Hippocampal formation (tissue), 2 donors: ENCODE measurements at places on chromosomes 6 and 20.

DNA sequence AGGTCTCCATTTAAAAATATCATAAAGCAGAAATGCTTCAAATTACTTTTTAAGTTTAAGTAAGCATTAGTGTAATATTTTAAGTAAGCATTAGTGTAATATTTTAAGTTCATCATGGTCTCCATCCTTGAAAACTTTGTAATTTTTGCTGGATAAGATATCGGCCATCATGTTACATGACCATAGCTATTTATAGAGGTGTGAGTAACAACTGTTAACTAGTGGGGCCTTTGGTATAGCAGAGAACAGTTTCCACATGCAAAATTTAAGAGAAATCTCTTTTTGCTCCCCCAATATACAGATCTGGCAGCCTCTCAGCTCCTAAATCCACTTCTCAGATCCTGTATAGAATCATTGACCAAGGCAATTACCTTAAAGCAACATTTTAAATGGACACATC is 468 bp downstream of the TRDN start:
- no peak for DNase-seq

GRCh38 chr6:5416250-5416649 is 154.9 kb downstream of the FARS2 start:
- no peak for DNase-seq

- DNase-seq: peak; percentile 59
Measured at GRCh38 chr6:26234421-26235301, 130.3 kb upstream of the BTN3A2 start.

- DNase-seq: no peak
Measured at GRCh38 chr6:116881236-116881635, 4.2 kb downstream of the RFX6 start.

DNA sequence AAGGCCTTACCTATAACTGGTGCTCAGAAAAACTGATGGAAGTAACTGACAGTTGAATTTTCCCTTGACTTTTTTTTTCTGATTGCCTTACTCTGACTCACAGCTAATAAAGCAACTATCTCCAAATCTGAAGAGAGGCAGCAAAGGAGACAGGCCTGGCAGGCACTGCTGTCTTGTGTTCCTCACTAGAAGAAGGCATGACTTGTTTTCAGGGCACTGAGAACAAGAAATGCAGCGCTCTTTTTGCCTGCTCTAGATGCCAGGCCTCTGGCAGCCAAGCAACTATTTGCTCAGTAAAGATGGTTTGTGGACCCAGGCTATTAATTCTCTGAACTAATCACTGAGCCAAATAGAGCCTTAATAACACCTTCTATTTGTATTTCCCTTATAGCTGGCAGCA is 155.1 kb downstream of the PRDM13 start:
- no peak for DNase-seq

GRCh38 chr6:4510906-4511640 is 265.1 kb upstream of the CDYL start:
- DNase-seq: no peak

DNA sequence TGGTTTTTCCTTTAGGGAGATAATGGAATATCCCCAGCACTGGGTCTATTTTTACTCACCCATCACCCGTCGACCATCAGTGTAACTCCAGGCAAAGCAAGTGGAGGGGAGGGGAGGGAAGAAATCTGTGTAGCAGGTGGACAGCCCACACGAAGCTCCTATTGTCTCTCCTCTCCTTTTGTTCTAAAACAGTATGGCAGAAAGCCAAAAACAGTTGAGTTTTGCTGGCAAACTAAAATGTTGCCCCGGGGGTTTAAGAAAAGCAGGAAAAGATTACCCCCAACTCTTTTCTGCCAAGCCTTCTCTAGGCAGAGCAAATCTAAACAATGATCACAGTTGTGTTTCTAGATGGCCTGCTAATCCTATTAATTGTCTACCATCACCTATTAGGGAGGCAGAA is 89.7 kb downstream of the PREP start:
- DNase-seq: no peak

GRCh38 chr6:157961153-157961831 is 20.4 kb upstream of the SYNJ2 start:
- DNase-seq: no peak

DNA sequence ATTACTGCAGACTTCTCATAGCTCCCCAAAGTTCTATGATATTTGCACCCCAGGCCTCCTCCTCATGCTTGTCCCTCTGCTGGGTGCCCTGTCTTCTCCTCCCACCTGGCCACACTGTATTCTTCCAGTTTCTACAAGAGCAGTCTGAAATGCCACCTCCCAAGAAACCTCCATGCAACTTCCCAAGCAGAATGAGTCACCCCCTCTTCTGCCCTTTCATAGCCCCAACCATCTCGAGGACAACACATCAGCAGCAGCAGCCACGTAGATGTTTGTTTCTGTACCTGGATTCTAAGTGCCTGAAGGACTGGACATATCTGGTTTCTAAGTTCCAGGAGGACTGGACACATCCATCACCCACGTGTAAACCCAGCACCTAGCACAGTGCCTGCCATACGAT is 6.6 kb upstream of the ULBP2 start:
- DNase-seq: no peak
